ENCODE measurements at places on chromosomes 1 and 21.

- no peak for DNase-seq
Measured at GRCh38 chr1:59096501-59096900, 200.4 kb upstream of the FGGY start.

GRCh38 chr1:234230414-234230862, 142.8 kb upstream of the COA6 start:
- DNase-seq = no peak

DNA sequence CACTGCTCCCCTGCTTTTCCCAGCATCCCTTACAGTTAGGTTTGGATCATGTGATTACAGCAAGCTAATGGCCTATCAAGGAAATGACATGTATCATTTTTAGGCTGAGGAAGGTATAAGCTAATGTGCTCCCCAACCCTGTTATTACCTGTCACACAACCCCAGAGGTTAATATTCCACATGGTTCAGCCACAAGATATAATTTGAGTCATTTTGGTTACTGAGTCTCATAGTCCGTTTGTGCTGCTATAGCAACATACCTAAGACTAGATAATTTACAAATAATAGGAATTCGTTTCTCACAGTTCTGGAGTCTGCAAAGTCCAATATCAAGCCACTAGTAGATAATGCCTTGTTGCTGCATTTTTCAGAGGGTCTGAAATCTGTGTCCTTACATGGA, 29.1 kb upstream of the SLC16A1 start:
- no peak for DNase-seq

DNA sequence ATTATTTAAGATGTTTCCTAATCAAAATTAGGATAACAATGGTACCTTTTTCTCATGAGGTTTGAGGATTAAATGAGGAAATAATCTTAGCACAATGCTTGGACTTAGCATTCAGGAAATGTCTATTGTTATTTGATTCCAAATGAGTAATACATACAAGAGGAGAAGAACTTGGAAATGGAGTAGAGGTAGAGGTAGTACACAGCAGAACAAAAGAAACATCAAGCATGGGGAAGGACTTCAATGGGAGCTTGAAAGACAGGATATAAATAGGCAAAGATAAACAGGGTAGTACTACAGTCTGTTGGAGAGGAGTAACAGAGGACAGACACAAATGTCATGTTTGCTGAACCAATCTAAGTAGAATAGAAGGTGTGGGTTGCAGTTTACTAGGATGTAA, 59.5 kb upstream of the RGS2 start:
- DNase-seq = no peak

DNA sequence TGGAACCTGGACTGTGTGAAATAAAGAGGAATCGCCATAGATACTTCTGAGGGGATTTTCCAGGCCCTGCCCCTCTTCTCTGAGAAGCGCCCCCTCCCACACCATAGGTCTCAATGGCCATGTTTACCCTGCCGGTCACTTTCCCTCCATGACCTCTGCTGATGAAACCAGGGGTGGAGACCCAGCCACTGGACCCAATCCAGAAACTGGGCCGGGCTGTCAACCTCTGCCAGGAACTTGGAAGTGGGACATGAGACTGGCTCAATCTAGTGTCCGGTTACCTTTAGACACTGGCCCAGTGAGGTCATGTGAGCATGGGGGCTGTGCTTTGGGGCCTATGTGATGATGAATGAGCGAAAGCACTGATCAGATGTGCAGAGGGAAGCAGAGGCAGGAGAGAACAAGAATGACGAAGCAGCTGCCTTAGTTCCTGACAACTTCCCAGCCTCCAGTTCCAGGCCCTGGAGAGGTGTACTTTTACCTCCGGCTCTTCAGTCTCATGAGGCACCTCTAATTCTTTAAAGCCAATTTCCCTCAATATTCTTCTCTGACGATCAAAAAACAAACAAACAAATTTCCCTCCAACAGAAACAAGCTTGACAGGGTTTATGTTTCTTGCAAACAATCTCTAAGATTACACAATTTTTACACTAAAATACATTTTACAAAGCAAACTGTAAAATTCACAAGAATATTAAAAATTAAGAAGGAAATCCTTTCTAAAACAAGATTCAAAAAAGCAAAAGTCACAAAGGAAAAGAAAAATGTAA, 4.9 kb downstream of the ASAP3 start:
- peak; percentile 86 for DNase-seq

DNA sequence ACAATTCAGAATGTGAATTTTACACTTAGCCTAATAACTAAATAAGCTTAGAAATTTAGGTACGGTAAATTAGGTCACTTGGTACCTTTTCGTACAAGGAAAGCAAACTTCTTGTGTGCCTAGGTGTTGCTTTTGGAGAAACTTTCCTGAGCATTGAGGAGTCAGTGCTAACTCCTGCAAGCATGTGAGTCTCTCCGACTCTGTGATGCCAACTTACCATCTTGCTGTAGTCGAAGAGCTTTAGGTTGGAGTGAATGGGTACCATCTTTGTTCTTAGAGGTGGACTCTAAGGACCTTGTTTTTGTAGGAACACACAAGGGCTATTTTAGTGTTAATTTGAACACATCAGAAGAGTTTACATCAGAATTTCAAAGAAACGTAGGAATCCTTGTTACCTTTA, 688.9 kb downstream of the USP25 start:
- DNase-seq = no peak

Data from trophoblast cell (in vitro differentiated cells and primary cell).